ENCODE measurements at places on chromosomes 2 and 18.
A peak's percentile ranks its signal among the peaks of the same experiment; 100 is the strongest.

DNA sequence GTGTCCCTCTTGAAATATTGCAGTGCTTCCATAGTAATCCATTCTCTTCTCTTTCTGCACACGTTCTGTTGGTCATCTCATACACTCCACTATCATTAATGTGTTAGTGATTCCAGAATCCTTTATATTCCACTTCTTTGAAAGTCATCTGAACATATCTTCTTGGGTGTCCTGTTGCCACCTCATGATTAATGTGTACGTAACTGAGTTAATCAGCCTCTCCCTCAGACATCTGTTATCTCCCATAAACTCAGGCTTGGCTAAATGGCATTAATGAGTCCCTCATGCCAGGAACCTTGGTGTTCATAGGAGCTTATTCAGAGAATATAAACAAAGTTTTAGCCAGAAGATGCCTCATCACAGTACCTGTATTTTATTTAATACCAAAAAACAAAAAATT lies 126.4 kb downstream of the NCOA1 start:
- no peak overlapping the region for H3K27ac ChIP-seq
- H3K36me3 ChIP-seq: no peaks in the 10 kb centered on the region
- H3K4me3 ChIP-seq: no peak overlapping the region
- no peaks in the 10 kb centered on the region for H3K27me3 ChIP-seq
- no peaks in the 10 kb centered on the region for H3K4me1 ChIP-seq

DNA sequence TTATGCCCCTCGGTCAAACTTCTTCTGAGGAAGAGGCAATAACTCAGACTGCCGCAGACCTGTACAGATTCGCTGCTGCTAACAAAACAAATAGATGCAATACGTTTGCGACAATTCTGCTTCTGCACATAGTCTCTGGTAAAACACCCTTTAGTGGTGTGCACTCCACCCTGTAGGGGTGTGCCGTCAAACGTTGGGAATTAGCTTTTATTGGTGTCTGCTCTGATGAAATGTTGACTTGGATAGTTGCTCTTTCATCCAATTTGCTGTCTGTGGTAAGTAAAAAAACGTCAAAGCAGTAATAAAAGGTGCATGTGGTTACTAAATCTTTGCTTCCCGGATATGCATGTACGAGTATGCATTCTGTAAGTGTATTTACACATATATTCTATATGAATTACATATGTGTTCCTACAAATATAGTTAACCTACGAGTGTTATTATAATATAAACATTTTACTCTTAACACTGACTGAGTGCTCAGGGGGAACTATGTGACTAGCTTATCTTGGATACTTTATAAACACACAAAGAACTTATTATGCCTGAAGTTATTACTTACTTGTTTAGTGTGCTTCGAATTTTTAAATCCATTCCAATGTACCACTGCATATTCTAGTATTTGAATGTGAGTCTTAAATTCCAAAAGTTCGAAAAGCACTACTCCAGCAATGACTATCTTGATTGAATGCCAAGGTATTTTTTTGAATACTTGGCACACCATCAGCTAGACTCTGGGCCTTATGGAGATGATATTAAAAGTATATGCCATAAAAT lies 610.2 kb downstream of the ZEB2 start:
- H3K36me3 ChIP-seq: no peaks in the 10 kb centered on the region
- H3K4me3 ChIP-seq: no peak overlapping the region
- no peaks in the 10 kb centered on the region for H3K4me1 ChIP-seq

GRCh38 chr2:54947646-54948045 lies 102.6 kb downstream of the RTN4 start:
- no peaks in the 10 kb centered on the region for H3K27me3 ChIP-seq
- peaks cover 17% of the 10 kb centered on the region for H3K4me1 ChIP-seq
- no peak overlapping the region for H3K27ac ChIP-seq
- H3K36me3 ChIP-seq: no peaks in the 10 kb centered on the region
- H3K4me3 ChIP-seq: no peak overlapping the region
- DNase-seq: no peak

- H3K36me3 ChIP-seq: no peaks in the 10 kb centered on the region
- no peak overlapping the region for H3K27ac ChIP-seq
- H3K4me3 ChIP-seq: peak overlapping the region; percentile 61
- DNase-seq: no peak
Measured at GRCh38 chr2:172426635-172427255, 641 bp upstream of the ITGA6 start.

GRCh38 chr18:36394486-36394885 lies 97.0 kb downstream of the FHOD3 start:
- no peak overlapping the region for H3K27ac ChIP-seq
- no peaks in the 10 kb centered on the region for H3K36me3 ChIP-seq
- no peak overlapping the region for H3K4me3 ChIP-seq

- peak; percentile 25 for DNase-seq
- H3K36me3 ChIP-seq: no peaks in the 10 kb centered on the region
- no peaks in the 10 kb centered on the region for H3K27me3 ChIP-seq
Measured at GRCh38 chr2:112834396-112835037, 2.1 kb downstream of the IL1B start.

DNA sequence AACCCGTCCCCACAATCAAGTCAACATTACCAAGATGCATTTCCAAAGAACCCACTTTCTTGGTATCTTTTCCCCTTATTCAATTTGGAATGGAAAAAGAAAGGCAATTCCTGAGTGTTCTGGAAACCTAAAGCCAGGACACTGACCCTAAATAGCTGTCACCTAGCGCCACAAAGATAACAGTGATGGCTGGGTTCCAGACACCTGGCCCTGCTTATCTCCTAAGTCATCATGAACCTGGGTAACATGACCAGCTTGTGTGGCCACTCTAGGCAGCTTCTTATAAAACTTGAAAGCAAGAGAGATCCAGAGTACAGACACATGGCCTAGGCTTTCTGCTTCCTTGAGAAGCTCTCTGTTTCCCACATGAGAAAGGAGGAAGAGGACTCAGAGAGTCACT lies 95.4 kb downstream of the BOD1L2 start:
- no peak overlapping the region for H3K27ac ChIP-seq
- H3K27me3 ChIP-seq: no peaks in the 10 kb centered on the region
- H3K36me3 ChIP-seq: no peaks in the 10 kb centered on the region
- no peaks in the 10 kb centered on the region for H3K4me1 ChIP-seq
- DNase-seq: no peak
- H3K4me3 ChIP-seq: no peak overlapping the region

DNA sequence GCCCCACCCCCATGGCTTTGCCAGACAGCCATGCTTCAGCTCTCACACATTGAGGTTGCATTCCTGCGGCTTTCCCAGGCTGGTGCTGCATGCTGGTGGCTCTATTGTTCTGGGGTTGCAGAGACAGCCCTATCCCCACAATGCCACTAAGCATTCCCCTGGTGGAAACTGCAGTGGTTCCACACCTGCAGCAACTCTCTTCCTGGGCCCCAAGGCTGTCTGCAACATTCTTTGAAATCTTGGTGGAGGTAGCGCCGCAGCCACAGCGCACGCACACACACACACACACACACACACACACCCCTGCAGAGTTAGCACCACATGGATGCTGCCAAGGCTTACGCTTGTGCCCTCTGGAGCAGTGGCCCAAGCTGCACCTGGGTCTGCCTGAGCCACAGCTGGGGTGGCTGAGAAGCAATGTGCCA lies 21.4 kb downstream of the SFXN5 start:
- DNase-seq: no peak
- H3K36me3 ChIP-seq: no peaks in the 10 kb centered on the region
- H3K27me3 ChIP-seq: no peaks in the 10 kb centered on the region
- no peak overlapping the region for H3K4me3 ChIP-seq
- no peaks in the 10 kb centered on the region for H3K4me1 ChIP-seq

GRCh38 chr2:189104934-189105333 lies 74.6 kb downstream of the COL5A2 start:
- H3K4me3 ChIP-seq: no peak overlapping the region
- H3K36me3 ChIP-seq: no peaks in the 10 kb centered on the region
- no peak for DNase-seq
- H3K27ac ChIP-seq: no peak overlapping the region
- no peaks in the 10 kb centered on the region for H3K4me1 ChIP-seq
